ENCODE measurements at places on chromosomes 7 and 10. TPM values are rescaled to one million over a fixed set of nuclear protein-coding genes. Genes with fewer than 3 reads are reported as not detected.

DNA sequence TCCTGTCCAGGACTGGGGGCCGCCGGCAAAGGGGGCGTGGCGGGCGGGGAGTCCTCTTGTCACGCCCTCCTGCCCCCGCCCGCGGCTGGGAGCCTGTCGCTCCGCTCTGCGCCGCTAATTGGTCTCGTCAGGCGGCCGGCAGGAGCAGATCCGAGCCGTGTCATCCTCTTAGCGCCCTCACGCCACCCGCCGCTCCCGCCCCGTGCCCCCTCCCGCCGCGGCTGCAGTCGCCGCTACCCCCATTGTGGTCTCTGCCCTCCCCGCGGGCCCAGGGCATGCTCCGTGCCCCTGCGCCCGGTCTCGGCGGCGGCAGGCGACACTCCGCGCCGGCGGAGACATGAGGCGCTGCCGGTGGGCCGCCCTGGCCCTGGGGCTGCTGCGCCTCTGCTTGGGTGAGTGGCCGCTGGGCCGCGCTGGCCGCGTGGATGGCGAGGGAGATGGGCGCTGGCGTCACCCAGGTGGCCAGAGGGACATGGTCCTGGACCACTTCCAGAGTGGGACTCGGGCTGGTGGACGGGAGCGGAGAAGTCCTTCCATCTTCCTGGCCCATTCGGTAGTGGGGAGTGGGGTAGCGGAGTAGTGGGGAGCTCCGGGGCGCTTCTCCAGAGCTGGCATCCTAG is at the start of gene CDHR1:
CDHR1 (plus strand) TSS at position 114 of the 620 bp plus-strand sequence; CDS start at position 338, 224 bp downstream.
- peak; percentile 61 for DNase-seq

DNA sequence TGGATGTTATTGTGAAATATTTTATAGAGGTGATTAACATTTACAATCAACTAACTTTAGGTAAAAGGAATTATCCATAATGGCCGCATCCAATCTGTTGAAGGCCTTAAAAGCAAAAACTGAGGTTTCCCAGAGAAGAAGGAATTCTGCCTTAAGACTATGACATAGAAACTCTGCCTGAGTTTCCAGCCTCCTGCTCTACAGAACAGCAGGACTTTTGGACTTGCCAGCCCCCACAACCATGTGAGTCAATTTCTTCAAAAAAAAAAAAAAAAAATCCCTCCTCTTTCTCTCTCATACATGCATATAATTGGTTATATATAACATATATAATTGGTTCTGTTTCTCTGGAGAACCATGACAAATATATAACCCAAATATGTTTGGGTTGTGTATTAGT is 15.4 kb downstream of the SLC25A28 start:
- DNase-seq = no peak

DNA sequence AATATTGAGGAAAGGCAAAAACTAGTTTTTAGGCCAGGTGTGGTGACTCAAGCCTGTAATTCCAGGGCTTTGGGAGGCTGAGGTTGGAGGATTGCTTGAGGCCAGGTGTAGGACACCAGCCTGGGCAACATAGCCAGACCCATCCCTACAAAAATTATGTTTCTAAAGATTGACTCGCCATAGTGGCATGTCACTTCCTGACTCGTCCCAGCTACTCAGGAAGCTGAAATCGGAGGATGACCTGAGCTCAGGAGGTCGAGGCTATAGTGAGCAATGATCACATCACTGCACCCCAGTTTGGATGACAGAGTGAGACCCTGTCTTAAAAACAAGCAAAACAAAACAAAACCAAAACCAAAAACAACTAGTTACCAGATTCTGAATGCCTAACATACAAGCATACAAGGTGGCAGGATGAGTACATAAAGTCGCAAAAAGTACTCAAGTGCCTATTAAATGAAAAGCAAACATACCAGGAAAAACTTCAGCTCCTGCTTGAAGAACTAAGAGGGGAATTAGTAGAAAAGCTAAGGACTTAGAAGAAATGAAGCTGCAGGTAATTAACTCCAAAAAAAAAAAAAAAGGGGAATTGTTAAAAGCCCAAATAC is 14.1 kb downstream of the ZNF398 start:
- no peak for DNase-seq

ABCB4 gene
- 5.0 TPM for total RNA-seq

DNA sequence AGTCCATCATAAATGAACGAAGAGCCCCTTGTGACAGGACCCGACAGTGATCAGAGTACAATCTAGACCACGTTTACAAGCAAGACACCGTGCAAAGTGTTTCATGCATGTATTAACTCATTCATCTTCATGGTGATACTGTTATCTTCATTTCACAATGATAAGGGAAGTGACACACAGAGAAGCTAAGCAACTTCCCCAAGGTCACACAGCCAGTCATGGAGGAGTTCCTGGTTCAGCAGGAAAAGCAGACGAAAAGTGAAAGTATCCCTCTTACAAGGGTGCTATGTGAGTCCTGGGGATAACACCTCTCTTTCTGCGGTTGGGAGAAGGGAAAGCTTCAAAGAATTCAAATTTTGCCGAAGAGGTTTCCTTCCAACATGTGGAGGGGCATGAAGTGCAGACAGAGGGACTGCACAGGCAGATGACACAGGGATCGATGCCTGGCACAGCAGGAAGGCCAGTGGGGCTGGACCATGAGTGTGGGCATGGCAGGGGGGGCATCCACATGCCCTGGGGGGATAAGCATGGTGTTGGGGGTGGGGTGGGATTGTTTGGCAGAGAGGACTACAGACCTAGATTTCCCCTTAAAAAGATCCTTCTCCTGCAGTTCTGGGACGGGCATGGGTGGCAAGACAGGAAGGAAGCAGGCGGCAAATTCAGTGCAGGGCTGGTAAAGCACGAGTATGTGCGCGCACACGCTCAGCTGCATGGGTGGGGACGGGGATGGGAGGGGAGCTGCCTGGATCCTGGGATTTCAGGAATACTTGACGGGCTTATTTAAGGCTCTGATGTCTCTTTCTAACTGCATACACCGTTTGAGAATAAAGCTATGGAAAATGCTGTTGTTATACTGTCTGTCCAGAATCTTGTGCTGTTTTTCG is 33.5 kb upstream of the DDC start:
- DNase-seq = no peak

- DNase-seq = no peak
Observed at GRCh38 chr10:102635377-102635776, 8.9 kb upstream of the TRIM8 start.

GRCh38 chr10:124878457-124878739 is 63.5 kb upstream of the ZRANB1 start:
- no peak for DNase-seq

ATP6V0A4 gene
- total RNA-seq = not detected

DIP2C gene
- total RNA-seq = 29.1 TPM

DNA sequence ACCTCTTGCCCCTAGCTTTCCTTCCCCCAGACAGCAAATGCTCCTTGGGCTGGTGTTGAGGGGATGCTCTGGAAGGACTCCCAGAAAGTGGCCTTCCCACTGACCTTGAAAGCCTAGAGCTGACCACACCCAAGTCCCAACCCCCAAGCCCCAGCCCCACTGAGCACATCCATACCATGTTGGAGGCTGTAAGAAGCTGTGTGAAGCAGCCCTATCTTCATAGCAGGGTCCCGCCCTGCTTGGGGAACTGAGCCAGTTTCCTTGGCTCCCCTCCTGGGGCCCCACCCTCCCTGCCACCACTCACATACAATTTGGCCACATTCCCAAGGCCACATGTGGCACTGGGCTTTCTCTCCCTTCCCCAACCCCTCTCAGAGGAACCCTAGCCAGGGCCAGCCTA is 72.3 kb upstream of the CACUL1 start:
- no peak for DNase-seq

PIK3CG gene
- 1.6 TPM for total RNA-seq

- no peak for DNase-seq
Observed at GRCh38 chr7:107179326-107180164, 10.7 kb downstream of the HBP1 start.

RAPGEF5 gene
- total RNA-seq = 11.1 TPM

GRCh38 chr10:79314761-79315601 is 32.3 kb upstream of the PPIF start:
- peak; percentile 36 for DNase-seq

GRCh38 chr10:74255214-74255613 is 104.2 kb downstream of the ADK start:
- no peak for DNase-seq

GRCh38 chr7:47386273-47386835 is 195.6 kb downstream of the TNS3 start:
- no peak for DNase-seq

DNA sequence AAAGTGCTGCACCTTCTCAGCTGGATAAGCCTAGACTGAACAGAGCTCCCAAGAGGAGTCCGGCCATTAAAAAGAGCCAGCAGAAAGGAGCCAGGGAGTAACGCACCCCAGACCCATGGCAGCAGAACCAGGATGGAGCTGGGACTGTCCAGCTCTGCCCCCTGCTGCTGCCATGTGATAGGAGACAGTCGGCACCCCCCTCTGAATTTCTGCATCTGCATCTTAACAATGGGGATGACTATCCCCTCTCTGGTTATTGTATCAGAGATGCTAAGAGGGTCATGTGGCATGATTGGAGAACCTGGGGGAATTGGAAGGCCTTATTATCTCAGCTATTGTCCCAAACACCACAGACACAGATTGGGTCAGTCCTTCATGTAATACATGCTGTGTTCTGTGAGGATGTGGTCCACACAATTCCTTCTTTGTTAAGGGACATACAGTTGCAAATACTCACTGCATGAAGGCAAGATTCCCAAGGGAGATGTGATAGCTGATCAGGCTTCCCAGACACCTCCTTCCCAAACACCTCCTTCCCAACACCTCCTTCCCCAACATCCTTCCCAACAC is 29.3 kb downstream of the PLEKHS1 start:
- DNase-seq = no peak

- DNase-seq = no peak
Observed at GRCh38 chr10:119931871-119932270, 39.3 kb downstream of the SEC23IP start.

DNA sequence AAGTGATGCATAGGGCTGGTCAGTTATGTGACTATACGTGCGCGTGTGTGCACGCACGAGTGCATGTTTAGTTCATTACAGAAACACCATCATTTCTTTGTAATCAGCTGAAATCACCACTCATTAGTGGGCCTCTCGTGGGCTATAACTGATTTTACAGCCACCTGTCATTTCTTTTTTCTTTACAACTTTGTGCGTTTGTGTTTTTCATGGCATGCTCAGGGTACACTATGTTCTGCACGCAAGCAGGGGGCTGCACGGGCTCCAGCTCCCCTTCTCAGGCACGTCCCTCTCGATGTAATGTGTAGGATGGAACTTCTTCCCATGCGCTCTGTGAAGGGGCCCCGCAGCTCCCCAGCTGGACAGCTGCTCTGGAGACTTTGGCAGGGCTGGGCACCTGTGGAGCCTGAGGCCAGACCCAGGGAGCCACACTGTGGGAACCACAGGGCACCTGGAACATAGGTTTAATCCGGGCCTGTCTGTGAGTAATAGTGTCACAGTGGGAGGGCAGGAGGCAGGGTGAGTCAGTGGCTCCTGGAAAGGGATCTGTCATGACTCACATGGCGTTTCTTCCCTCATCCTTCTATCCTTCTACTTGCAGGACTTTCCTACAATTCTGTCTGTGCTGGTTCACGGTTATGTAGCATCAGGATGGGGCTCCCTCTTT is 4.9 kb downstream of the GCK start:
- DNase-seq = no peak

ACBD7 gene
- not detected for total RNA-seq

- no peak for DNase-seq
Observed at GRCh38 chr10:121558238-121558637, 40.0 kb downstream of the FGFR2 start.

GRCh38 chr10:132882069-132882951 is 60.1 kb downstream of the CFAP46 start:
- DNase-seq = peak; percentile 17

RET gene
- 6.6 TPM for total RNA-seq

AKR1C4 gene
- total RNA-seq = not detected

HYAL4 gene
- total RNA-seq = not detected

GRCh38 chr10:27540672-27541071 is 36.6 kb downstream of the RAB18 start:
- DNase-seq = no peak

GRCh38 chr10:119316729-119317097 is 109.3 kb downstream of the GRK5 start:
- no peak for DNase-seq

SYT15 gene
- total RNA-seq = 2.7 TPM

GRCh38 chr10:119893074-119893473 is 544 bp downstream of the SEC23IP start:
- no peak for DNase-seq

DNA sequence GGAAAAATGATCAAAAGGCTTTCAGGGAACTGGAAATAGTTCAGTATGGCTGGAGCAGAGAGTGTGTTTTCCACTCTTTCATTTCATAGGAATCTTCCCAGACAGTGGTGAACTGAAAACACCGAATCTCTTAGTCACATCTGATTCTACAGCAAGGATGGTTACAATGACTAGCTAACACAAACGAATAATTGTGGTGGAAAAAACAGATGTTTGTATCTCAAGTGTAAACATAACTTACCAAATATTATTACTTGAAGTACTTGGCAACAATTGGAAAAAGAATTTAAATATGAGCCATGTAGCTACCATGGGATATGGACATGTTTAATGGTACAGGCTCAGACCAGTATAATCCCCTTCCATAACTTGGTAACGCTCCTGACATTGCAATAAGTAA is 21.1 kb upstream of the BPGM start:
- no peak for DNase-seq

CFAP70 gene
- total RNA-seq = 1.5 TPM

- no peak for DNase-seq
Observed at GRCh38 chr10:19479854-19480253, 336.4 kb upstream of the PLXDC2 start.

ANXA8L1 gene
- total RNA-seq = 0.81 TPM

GRCh38 chr7:132590162-132590561 is 13.9 kb upstream of the PLXNA4 start:
- no peak for DNase-seq

- peak; percentile 54 for DNase-seq
Observed at GRCh38 chr10:84177541-84178141, 4.0 kb downstream of the GPR15LG start.

EMX2 gene
- total RNA-seq = not detected

PTPRN2 gene
- total RNA-seq = 1.2 TPM

GRCh38 chr7:34165927-34166550 is 260.7 kb downstream of the BMPER start:
- no peak for DNase-seq

DNA sequence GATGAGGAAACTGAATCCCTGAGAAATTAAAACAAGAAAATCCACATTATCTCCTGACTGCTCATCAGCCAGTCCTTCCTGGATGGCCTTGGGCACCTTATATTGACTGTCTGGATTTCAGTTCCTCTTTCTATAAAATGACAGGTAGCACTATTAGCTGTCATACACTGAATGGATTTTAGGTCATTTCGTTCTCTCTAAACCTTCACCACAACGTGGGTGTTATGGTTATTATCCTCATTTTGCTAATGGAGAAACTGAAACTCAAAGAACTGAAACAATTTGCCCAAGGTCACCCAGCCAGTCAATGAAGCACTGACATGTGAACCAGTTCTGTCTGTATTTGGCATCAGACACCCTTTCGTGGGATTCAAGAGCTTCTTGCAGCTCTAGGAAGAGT is 193.8 kb downstream of the CYP26A1 start:
- DNase-seq = no peak
